ENCODE measurements at places on chromosomes 7 and 10.

DNA sequence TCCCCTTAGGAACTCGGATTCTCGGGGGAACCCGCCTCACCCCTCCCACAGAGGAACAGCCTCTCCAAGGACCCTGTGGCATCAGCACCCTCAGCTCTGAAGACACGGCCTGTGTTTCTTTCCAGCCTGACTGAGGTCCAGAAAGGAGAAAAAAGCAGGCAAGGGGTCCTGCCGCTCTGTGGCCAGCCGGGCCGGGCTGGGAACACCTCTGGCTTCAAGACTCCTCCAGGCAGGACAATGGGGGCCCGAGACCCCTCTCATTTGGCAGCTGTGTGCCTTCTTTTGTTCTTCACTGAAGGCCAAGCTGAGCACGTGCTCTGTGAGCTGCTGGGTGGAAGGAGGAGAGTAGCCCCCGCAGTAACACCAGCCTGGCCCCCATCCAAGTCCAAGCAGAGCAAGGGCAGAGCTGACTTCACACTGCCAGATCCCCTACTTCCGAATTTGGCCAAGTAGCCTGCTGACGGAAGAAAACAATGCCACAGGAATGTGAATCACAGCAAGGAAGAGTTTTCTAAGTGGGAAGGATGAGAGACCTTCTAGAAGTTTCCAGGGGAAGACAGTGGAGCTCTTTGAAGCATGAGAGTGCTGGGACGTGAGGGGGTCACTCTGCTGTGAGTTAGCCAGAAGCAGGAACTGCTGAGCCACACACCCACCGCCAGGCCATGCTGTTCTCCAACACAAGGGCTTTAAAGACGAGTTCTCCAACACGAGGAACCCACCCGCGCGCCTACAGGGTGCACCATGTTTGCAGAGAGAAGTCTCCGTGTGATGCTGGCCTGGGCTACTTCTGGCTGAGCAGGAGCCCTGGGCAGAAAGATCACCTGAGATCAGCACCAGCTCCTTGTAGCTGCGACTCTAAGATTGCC, 3.1 kb downstream of the CNPY1 start:
- DNase-seq: no peak

DNA sequence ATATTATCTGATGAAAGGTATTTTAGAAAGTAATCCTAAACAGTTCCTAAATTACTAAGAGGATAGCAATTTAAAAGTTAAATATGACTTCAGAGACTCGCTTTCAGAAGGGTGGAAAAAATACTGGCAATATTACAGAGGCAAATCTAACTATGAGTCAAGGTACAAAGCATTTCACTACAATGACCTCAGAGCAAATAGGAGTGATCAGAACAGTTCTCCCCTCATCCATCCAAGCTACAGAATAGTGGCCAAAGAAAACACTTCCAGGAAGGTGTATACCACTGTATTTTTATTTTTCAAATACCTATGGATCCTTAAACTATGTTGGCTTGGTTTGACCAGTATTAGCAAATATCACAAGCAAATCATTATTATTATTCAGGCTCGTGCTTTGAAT, 112.8 kb upstream of the ODAD2 start:
- no peak for DNase-seq

DNA sequence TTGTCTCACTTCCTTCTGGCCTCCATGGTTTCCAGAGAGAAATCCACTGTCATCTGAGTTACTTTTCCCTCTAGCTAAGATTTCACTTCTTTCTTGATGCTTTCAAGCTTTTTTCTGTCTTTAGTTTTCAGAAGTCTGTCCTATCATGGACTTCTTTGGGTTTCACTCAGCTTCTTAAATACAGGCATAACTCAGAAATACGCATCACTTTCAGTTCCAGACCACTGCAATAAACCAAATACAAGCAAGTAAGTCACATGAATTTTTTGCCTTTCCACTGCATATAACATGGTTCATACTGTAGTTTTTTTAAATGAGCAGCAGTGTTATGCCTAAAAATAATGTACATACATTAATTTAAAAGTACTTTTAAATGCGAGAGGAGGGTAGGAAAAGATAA, 48.7 kb downstream of the STK17A start:
- no peak for DNase-seq

DNA sequence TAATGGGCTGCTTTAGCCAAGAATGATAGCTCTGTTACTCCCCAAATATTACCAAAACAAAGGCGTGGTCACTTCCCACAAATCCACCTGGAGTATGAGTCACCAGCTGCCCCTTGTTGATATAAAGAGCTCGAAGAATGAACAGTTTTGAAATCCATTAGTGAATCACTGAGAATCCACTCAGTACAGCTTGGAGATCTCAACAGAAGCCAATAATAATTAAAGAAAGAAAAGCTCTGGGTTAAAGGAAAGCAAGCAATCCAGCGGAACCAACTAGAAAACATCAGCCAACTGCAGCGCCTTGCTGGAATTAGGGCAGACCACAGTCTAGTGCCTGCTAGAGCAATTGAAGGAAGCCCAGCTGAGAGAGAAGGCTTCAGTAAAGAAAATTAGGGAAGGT, 576.0 kb upstream of the C7orf33 start:
- DNase-seq: no peak
